CD4-positive, alpha-beta T cell treated with Interleukin-1 beta for 1 hour (primary cell): ENCODE measurements at places on chromosomes 5 and 9.

GRCh38 chr5:71537687-71538086 is 49.5 kb upstream of the MCCC2 start:
- no peak for DNase-seq

DNA sequence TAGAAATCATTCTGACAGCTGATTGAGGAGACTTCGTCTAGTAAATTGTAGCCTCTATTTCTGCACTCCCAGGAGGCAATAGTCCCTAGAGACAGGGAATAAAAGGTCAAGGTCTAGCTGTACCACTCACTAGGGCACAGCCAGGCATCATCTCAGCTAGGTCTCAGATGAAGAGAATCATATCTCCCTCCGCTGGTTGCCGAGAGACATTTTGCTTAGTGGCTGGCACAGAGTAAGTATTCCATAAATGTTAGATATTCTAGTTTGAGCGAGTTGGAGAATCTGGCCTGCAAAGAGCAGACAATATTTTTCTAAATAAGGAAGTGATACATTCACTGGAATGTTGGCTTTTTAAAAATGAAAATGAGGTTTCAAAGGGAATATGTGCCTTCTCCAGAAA is 180.4 kb upstream of the ACTBL2 start:
- DNase-seq = no peak

DNA sequence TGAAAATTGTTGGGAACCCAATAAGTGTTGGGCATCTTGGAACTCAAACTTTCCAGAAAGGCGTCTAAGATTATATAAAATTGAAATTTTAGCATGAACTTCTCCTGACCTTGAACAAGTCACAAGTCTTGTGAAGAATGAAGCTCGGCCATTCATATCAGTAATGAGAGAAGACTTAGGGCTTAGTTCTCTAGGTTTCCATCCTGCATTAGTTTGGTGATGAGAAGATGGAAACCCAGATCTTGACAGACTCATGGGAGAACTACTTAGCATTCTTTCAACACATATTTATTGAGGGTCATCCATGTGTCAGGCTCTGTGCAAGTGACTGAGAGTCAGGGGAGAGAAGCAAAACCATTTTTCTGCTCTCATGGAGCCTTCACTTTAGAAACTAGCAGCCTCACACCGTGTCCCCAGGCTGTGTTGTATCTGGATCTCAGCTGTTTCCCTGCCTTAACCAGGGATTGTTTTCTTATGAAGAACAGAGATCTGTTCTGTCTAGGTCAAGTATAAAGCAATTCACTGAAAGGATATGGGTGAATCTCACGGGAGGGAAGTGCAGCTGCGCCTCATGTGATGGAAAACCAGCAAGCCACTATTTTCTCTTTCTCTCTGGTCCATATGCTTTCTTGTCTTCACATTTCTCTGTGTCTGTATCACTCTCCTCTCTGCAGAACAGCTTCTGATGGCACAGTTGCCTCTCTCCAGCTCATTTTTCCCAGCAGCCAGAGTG is 3.4 kb downstream of the GARNL3 start:
- DNase-seq = no peak

DNA sequence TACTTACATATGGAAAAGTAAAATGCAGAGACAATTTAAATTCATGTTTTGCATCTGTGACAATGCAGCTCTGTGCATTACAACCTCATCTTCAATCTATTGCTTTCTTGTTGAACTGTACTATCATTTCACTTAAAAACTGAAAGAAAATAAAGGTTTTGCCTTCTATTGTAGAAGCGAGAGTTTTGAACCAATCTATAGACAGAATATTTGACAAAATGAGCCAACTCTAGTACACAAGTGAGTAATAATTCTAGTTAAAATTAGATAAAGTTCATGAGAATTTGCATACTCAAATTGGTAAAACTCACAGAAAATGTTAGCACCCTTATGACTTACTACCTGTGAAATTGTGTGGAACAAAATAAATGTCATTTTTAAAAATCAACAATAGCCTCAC is 123.7 kb downstream of the EDIL3 start:
- DNase-seq = no peak

DNA sequence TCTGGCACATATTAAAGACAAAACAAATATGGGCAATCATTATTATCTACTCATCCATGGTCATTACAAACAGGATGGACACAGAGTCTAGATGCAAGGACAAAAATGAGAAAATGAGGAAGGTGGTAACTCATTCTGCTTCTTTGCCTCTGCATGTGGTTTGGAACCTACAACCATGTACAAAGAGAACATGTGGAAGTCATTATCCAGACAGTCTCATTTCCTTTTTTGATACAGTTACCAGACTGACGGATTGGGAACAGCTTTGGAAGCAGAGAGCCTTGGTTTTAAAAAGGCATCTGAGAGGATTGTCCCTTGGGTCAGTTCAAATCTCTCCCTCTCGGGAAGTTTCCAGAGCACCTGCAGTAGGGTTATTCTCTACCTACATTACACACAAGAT is 433.4 kb upstream of the TNC start:
- DNase-seq = no peak

DNA sequence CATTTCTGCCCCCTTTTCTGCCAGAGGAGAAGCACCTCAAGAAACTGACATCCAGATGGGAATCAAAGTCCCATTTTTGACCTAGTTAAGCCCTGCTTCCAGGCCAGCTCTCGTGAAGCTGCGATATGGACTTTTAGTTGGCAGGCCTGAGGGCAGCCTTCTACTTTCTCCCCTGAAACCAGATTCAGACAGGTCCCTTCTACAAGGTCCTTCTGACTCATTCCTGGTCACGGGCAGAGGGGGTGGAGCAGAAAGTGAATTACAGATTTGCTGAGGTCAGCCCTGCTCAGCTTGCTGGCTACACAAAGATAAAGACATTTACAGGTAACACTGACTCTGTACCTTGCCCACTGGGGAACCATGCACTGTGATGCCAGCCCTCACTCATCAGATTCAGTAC is 52.8 kb upstream of the TUT7 start:
- DNase-seq = no peak
